ENCODE measurements at places on chromosomes 3 and 15.

GRCh38 chr15:31307270-31308184 lies 19.1 kb upstream of the KLF13 start:
- no peak for DNase-seq
- no peak overlapping the region for H3K4me3 ChIP-seq
- no peak overlapping the region for H3K27ac ChIP-seq
- H3K27me3 ChIP-seq = peaks cover 4% of the 10 kb centered on the region
- H3K4me1 ChIP-seq = peaks cover 8% of the 10 kb centered on the region
- H3K36me3 ChIP-seq = no peaks in the 10 kb centered on the region

DNA sequence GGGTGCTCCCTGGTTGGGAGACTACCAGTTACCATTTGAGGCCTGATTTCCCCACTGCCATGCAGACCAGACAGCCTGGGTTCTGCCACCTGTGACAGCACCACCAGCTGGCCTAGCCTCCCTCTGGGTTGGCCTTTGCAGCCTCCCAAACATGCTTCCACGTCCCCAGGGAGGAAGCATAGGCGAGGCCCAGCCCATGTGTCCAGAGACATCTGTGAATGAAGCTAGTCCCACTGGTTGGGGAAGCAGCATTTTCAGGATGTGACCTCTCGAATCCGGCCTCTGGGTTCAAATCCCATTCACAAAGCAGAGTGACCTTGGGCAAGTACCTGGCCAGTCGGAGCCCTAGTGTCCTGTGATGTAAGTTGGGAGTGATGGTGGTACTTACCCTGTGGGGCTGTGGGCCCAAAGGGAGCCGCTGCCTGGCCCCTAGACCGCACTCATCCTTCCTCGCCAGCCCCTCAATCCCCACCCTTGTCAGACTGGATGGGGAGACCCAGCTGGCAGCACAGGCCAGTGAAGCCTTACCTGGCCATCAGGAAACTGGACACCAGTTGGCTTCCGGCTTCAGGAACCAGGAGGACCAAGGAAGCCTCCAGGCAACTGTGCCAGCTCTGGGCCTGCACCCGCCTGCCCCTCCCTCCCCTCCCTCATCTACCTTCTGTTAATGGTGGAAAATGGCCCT lies 6.0 kb downstream of the KLF15 start:
- H3K4me3 ChIP-seq = no peak overlapping the region
- peaks cover 11% of the 10 kb centered on the region for H3K27me3 ChIP-seq
- H3K27ac ChIP-seq = no peak overlapping the region
- H3K36me3 ChIP-seq = no peaks in the 10 kb centered on the region

DNA sequence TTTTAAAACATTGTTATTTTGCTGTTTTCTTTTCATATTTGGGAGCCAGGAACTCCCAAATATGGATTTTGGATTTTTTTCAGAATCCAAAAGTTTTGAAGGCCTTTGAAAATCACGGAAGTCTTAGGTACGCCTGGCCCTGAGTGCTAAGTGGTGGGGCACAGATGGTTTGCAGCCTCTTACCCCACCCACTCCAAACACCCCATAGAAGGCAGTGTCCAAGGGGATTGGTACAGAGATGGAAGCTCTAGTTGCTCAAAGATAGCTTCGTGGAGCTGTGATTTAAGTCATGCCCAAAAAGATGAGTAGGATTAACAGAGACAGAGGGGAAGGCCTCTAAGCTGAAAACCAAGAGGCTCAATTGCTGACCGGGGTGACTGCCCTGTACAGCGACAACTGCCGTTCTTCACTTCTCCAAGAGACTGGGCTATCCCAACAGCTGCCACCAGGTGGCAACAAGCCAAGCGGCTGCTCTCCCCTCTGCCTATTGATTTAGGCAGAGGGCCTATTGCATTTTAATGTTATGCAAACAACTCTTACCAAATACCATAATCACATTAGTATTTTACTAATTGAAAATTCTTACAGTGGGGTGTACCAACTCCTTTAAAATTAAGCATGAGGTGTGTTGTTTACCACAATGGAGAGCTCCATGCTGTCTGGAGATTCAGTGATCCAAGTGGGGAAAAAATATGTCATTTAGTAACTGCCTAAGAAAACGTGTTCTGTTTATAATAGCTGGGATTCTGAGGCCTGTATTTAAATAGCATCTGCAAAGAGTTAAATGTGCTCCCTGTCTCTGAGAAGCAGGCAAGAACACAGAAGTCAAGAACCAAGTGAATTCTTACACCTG lies 64.0 kb upstream of the C15orf61 start:
- no peak overlapping the region for H3K27ac ChIP-seq
- no peaks in the 10 kb centered on the region for H3K4me1 ChIP-seq
- H3K4me3 ChIP-seq = no peak overlapping the region
- H3K27me3 ChIP-seq = no peaks in the 10 kb centered on the region
- peak; percentile 86 for DNase-seq

- no peaks in the 10 kb centered on the region for H3K4me1 ChIP-seq
- no peak overlapping the region for H3K27ac ChIP-seq
- no peaks in the 10 kb centered on the region for H3K27me3 ChIP-seq
- no peaks in the 10 kb centered on the region for H3K36me3 ChIP-seq
These were observed 770.4 kb upstream of the SEMA6D start for GRCh38 chr15:46946953-46947352.

DNA sequence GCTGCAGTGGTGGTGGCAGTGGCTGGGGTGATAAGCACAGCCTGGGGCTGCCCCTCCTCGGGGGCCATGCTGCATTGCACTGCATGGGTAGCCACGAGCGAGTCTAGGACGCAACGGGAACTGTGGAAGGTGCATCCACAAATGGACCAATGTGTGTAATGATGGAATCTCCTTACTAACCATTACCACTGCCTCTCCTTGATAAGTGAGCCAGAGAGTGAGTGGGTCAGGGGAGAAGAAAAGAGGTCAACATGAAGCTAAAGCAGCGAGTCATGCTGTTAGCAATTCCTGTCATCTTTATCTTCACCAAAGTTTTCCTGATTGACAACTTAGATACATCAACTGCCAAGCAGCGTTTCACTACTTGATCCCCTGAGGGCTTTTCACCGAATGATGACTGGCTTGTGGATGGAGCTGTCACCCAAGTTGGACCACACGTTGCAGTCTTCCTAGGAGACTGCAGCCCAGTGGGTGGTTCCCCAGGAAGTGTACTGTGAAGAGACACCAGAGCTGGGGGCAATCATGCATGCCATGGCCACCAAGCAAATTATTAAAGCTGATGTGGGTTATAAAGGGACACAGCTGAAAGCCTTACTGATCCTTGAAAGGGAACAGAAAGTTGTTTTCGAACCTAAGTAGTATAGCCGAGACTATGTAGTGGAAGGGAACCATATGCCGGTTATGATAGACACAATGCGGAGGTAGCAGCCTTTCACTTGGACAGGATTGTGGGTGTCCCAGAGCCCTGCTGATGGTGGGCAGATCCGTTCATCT lies 20.6 kb downstream of the SAMD7 start:
- peak; percentile 20 for DNase-seq
- H3K36me3 ChIP-seq = no peaks in the 10 kb centered on the region
- H3K27me3 ChIP-seq = no peaks in the 10 kb centered on the region

GRCh38 chr3:50525987-50526386 lies 22.6 kb upstream of the CACNA2D2 start:
- H3K27me3 ChIP-seq = peaks cover 14% of the 10 kb centered on the region
- no peak overlapping the region for H3K27ac ChIP-seq
- H3K36me3 ChIP-seq = no peaks in the 10 kb centered on the region
- DNase-seq = no peak
- H3K4me3 ChIP-seq = no peak overlapping the region

DNA sequence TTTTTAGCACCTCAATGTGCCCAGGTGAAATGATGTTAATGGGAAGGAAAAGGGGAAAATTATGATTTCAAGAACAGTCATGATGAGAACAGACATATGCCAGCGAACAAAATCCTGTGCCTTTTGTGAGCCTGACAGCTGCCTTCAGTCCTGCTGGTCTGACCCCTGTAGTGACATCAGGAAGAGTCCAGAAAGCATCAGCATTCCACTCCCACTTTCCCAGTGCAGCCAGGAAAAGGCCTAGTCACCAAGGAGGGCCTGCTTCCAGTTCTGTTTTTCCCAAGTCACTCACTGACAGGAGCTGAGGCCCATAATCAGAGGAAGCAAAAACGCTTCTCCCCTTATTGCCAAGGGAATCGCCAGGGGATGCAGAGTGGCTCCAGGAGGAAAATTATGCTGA lies 218.4 kb downstream of the ABHD5 start:
- no peaks in the 10 kb centered on the region for H3K36me3 ChIP-seq
- H3K27me3 ChIP-seq = no peaks in the 10 kb centered on the region
- no peak overlapping the region for H3K27ac ChIP-seq
- H3K4me1 ChIP-seq = no peaks in the 10 kb centered on the region

GRCh38 chr15:81315452-81316175 lies 8.3 kb downstream of the STARD5 start:
- no peak overlapping the region for H3K4me3 ChIP-seq
- DNase-seq = no peak

DNA sequence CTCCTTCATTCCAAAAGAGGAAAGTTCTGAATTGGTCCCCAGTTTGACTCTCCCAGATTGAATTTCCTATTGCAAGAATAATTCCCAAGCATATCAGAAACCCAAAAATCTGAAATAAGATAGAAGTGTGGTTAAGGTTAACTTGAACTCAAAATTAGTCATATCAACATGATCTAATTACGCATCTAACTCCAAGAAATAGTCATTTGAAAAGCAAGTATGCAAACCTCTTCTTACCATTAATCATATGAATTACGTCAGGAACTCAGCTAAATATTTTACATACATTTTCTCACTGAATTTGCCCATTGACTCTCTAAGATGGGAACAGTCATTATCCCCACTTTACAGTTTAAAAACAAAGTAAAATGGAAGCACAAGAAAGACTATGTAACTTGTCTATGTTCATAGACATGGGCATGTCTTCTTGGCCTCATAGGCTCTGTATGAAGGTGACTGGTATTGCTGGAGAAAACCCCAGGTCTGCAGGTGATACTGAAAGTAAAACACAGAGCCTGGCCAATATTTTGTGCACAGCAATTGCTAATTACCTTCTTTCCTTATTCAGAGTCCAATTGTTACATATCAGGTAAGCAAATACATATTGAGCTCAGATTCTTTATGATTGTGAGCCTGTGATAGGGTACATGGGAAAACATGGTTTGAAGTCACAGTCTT lies 139.2 kb downstream of the ATP8B4 start:
- H3K27me3 ChIP-seq = no peaks in the 10 kb centered on the region
- H3K4me3 ChIP-seq = no peak overlapping the region
- H3K4me1 ChIP-seq = no peaks in the 10 kb centered on the region
- H3K27ac ChIP-seq = no peak overlapping the region

DNA sequence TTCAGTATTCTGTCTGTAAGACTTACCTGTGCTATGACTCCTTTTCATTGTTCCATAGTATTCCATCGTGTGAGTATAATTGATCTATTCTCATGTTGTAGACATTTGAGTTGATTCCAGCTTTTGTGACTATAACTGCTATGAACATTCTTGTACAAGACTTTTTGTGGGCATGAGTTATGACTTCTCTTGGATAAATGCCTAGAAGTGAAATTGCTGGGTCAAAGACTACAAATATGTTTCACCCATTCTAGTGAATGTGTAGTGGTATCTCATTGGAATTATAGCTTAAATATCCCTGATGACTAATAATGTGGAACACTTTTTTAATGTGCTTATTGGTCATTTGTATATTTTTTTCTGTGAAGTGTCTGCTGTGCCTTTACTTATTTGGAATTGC lies 27.6 kb upstream of the NPHP3 start:
- no peak overlapping the region for H3K4me3 ChIP-seq
- no peaks in the 10 kb centered on the region for H3K4me1 ChIP-seq
- no peak for DNase-seq
- no peak overlapping the region for H3K27ac ChIP-seq
- no peaks in the 10 kb centered on the region for H3K27me3 ChIP-seq

DNA sequence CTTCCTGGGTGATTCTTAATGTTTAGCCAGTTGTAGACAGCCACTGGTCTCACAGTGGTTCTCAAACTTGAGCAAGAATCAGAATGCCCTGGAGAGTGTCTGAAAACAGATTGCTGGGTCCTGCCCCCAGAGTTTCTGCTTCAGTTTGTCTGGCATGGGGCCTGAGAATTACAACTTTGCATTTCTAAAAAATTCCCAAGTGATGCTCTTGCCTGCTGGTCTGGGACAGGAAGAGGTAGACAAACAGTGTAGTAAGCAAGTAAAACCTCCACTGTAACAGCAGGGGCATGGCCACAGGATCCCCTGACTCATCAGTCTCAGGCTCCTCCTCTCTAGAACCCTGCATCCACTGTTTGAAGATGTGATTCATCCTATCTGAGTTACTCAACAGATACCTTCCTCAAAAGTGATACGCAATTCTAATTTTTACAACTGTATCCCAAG lies 36.5 kb downstream of the DZIP1L start:
- H3K4me1 ChIP-seq = peaks cover 9% of the 10 kb centered on the region
- H3K27me3 ChIP-seq = no peaks in the 10 kb centered on the region
- DNase-seq = no peak
- H3K36me3 ChIP-seq = no peaks in the 10 kb centered on the region

- no peaks in the 10 kb centered on the region for H3K27me3 ChIP-seq
- no peak overlapping the region for H3K4me3 ChIP-seq
- H3K4me1 ChIP-seq = no peaks in the 10 kb centered on the region
These were observed 828.5 kb upstream of the NECTIN3 start for GRCh38 chr3:110243081-110243480.

GRCh38 chr3:198065897-198066296 lies 105.9 kb downstream of the LMLN start:
- H3K27me3 ChIP-seq = peaks cover 32% of the 10 kb centered on the region
- no peak for DNase-seq

DNA sequence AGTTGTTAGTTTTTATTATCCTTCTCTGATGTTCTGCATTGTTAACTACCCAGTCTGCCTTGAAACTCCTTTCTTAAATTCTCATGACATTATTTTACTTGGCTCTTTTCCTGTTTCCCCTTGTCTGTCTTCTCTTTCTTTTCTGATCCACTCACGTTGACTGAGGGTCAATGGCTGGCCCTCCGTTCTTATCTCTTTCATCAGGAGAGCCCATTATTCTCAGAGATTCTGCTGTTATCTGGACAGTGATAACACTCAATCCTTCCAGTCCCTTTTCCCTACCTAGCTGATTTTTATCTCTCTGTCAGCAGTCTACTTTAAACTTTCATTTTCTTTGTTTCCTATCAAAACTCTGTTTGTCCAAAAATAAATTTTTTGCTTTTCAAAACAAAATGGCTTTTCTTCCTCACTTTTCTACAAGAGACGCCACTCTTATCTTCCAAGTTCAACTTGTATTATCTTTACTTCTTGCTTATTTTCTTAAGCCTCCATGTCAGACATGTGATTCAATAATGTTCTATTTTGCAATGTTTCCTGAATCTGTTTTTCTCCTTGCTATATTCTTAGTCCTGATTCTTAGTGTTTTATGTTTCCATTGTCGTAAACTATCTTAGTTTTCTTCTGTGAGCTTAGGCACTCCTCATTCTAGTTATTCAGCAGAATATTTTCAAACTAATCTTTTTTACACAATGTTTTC lies 120.2 kb downstream of the NEDD4 start:
- H3K27ac ChIP-seq = no peak overlapping the region
- no peak overlapping the region for H3K4me3 ChIP-seq
- H3K4me1 ChIP-seq = no peaks in the 10 kb centered on the region

All from transverse colon (tissue), 4 donors.